Activated CD4-positive, alpha-beta memory T cell treated with anti-CD3 and anti-CD28 coated beads for 36 hours (primary cell): ENCODE measurements at places on chromosomes 1 and 21. TPM values are rescaled to one million over a fixed set of nuclear protein-coding genes. Genes with fewer than 3 reads are reported as not detected.

GRCh38 chr1:1610796-1611195 is 4.5 kb upstream of the MIB2 start:
- peaks cover 6% of the 10 kb centered on the region for H3K36me3 ChIP-seq
- H3K27ac ChIP-seq = no peak overlapping the region
- peaks cover 30% of the 10 kb centered on the region for H3K4me1 ChIP-seq
- no peak for DNase-seq
- H3K27me3 ChIP-seq = no peaks in the 10 kb centered on the region

The TMPRSS15 gene
- total RNA-seq = not detected

- no peak for DNase-seq
- H3K27me3 ChIP-seq = no peaks in the 10 kb centered on the region
- no peak overlapping the region for H3K27ac ChIP-seq
- no peaks in the 10 kb centered on the region for H3K4me1 ChIP-seq
- no peaks in the 10 kb centered on the region for H3K36me3 ChIP-seq
Observed at GRCh38 chr1:81428998-81429397, 371.7 kb upstream of the ADGRL2 start.

DNA sequence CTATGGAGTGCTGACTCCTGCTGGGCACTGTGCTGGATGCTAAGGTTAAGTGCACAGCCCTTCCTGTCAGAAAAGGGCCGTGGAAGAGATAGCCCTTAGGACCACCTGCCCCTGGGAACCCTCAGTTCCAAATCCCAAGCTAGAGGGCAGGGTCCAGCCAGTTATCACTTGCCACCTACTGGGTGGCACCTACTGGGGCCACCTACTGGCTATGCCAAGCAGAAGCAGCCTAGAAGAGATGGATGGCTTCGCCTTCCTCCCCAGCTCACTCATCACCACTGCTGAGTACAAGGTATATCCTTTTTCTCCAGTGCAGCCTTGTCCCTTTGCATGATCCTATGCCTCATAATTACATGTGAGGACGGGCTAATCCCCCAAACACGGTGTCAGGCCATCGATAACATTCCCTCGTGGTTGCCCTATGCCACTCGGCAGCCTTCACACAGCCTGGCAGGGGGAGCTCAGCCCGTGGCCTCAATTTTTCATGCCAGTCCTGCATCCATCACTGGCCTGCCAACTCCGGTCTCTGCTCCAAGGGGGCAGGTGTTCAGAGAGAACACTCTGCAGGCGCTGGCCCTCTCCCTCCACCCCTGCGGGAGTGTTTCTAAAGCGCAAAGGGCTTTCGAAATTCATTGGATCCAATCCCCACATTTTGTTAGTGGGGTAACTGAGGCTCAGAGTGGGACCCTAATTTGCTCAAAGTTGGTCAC is 49.0 kb downstream of the SYT2 start:
- no peaks in the 10 kb centered on the region for H3K4me1 ChIP-seq
- no peaks in the 10 kb centered on the region for H3K36me3 ChIP-seq
- DNase-seq = no peak

The ATP1A4 gene
- total RNA-seq = not detected

The KIF21B gene
- 58.7 TPM for total RNA-seq

- H3K4me3 ChIP-seq = no peak overlapping the region
- peaks cover 10% of the 10 kb centered on the region for H3K36me3 ChIP-seq
- peaks cover 57% of the 10 kb centered on the region for H3K4me1 ChIP-seq
- H3K27ac ChIP-seq = no peak overlapping the region
- no peaks in the 10 kb centered on the region for H3K27me3 ChIP-seq
- DNase-seq = peak; percentile 50
Observed at GRCh38 chr1:230123280-230124185, 56.5 kb downstream of the GALNT2 start.

DNA sequence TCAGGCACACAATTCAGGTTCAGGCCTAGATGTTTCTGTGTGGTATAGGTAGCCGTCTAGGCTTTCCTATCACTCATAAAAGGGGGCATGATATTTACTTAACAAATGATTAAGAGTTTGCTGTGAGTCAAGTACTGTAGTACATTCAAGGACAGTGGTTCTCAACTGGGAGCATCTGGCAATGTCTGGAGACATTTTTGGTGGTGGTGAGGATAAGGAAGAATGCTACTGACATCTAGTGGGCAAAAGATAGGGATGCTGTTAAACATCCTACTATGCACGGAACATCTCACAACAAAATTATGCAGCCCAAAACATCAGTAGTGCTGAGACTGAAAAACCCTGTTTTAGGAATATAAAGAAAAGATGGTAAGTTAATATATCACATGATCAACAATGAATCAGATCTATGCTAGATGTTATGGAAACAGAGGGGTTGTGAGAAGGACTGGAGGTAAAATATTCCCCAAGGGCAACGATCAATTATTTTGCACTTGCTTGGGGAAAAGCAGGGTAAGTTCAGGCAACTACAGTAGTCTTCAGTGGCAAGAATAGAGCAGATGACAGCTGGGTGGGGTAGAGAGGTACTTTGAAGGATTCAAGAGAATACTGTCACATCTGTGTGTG is 4.9 kb downstream of the DNTTIP2 start:
- peaks cover 35% of the 10 kb centered on the region for H3K4me1 ChIP-seq
- no peaks in the 10 kb centered on the region for H3K27me3 ChIP-seq
- peaks cover 61% of the 10 kb centered on the region for H3K36me3 ChIP-seq
- DNase-seq = no peak

GRCh38 chr1:15959827-15960446 is 16.0 kb downstream of the ZBTB17 start:
- peaks cover 5% of the 10 kb centered on the region for H3K36me3 ChIP-seq
- H3K4me3 ChIP-seq = no peak overlapping the region
- H3K27ac ChIP-seq = peak overlapping the region; percentile 73
- no peaks in the 10 kb centered on the region for H3K27me3 ChIP-seq
- H3K4me1 ChIP-seq = peaks cover 90% of the 10 kb centered on the region

DNA sequence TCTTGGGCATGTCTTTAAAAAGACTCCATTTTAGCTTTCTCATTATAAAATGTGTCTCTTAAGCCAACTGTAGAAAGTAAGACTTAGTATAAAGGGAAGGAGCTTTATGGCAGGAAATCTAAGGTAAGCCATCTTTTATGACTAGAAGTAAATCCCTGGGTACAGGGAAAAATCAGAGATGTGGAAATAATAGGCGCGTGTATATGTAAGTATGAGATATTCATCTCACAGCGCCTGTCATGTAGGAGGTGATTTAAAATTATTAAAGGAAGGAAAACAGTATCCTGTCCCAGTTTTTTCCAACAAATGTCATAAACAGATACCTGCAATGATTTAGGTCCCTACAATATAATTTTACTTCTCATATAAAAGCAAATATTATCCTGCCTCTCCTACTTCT is 35.0 kb upstream of the IRF2BP2 start:
- H3K4me1 ChIP-seq = peaks cover 4% of the 10 kb centered on the region
- no peaks in the 10 kb centered on the region for H3K36me3 ChIP-seq

DNA sequence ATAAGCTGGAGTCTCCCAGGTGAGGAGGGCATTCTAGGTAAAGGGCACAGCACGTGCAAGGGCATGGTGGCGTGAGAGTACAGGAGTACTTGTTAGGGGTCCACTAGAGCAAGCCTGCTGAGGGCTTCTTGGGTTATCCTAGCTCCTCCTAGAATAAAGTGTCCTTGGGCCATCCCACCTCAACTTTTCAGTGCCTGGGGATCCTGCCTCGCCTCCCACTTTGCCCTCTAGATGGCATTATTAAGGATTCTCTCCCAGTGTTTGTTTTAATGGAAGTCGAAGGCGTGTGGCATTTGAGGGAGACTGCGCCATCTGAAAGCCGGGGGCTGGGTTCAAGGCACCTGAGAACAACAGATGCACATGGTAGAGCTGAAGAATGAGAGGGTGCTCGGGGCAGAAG is 74.5 kb upstream of the SELENON start:
- no peak for DNase-seq
- H3K4me3 ChIP-seq = no peak overlapping the region
- H3K27me3 ChIP-seq = no peaks in the 10 kb centered on the region
- peaks cover 33% of the 10 kb centered on the region for H3K4me1 ChIP-seq

- no peak for DNase-seq
- H3K4me1 ChIP-seq = peaks cover 33% of the 10 kb centered on the region
- H3K27ac ChIP-seq = peak overlapping the region; percentile 65
- H3K27me3 ChIP-seq = no peaks in the 10 kb centered on the region
Observed at GRCh38 chr1:110336300-110337039, 2.7 kb upstream of the RBM15 start.

The ANGPTL3 gene
- not detected for total RNA-seq

- DNase-seq = no peak
- H3K36me3 ChIP-seq = peaks cover 20% of the 10 kb centered on the region
- peak overlapping the region; percentile 77 for H3K27ac ChIP-seq
- peaks cover 53% of the 10 kb centered on the region for H3K4me1 ChIP-seq
- no peaks in the 10 kb centered on the region for H3K27me3 ChIP-seq
Observed at GRCh38 chr1:2251786-2252185, 23.7 kb downstream of the SKI start.

The DMRTA2 gene
- not detected for total RNA-seq
